ENCODE measurements at places on chromosomes 12 and 14.

GRCh38 chr12:32116897-32117296 lies 10.2 kb downstream of the BICD1 start:
- no peak for DNase-seq

DNA sequence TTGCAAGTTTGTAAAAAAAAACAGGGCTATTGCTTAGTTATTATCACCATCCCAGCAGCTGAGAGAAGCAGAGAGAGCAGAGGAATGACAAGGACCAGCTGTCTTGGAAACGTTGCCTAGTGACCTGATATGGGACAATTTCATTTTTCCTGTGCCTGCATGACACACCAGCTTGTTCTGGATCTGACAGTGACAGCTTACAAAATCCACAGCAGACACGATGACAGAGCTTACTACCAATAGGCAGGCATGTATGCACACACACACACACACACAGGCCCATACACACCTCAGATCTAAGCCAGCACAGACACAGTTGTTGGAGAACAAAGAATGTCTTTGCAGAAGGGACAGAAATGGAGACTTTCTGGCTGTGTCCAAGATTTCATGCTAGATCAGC lies 25.4 kb downstream of the HSPB8 start:
- DNase-seq: no peak

DNA sequence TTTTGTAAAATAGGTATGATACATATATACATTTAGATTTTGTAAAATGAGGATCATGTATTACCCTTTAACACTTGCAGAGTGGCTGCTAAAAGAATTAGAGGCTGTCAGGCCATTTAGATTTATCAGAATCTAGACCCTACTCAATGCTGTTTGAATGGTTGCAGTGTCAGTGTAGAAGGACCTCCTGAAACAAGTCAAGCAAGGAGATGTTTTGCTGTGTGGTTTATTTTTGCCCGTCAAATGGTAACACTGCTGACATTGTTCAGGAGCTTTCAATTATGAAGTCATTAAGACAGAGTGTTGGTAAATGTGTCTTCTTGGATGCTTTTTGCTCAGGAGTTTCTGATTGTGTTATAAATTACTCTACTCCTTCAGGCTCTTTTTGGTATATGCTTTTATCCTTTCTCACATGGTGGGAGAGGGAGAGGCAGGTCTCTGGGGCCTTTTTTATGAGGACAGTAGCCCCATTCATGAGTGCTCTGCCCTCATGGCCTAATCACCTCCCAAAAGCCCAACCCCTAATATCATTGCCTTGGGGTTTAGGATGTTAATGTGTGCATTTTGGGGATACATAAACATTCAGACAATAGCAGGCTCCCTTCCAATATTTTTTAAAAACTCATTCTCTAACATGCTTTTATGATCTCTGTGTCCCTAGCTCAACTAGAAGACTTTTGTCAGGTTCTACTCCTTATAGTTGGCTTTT lies 16.5 kb downstream of the EID3 start:
- no peak for DNase-seq

GRCh38 chr14:99589031-99589441 lies 15.0 kb downstream of the CCDC85C start:
- DNase-seq: no peak

DNA sequence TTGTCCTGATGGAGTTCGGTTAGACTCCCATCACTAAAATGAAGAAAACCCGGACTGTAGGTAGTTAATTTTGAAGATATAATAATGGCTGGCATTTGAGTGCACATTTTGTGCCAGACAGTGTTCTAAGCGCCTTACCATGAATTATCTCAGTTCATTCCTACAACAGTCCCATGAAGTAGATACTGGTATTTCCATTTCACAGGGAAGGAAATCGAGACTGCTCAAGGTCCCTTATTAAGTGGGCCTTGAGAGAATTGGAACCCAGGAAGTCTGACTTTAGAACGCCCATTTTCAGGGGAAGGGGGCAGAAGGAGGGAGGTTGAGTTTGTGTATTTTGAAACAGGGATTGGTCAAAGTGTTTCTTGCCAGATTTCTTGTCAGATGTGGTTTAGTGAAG lies 855 bp downstream of the MNAT1 start:
- no peak for DNase-seq

- DNase-seq: peak; percentile 50
These were observed 4.2 kb downstream of the PLEKHG3 start for GRCh38 chr14:64708148-64709004.

- DNase-seq: no peak
These were observed 287.6 kb downstream of the CEP128 start for GRCh38 chr14:80653956-80654355.

GRCh38 chr12:6825398-6826124 lies 2.6 kb upstream of the P3H3 start:
- DNase-seq: peak; percentile 69

- no peak for DNase-seq
These were observed 11.0 kb upstream of the IRF2BPL start for GRCh38 chr14:77039285-77040058.

DNA sequence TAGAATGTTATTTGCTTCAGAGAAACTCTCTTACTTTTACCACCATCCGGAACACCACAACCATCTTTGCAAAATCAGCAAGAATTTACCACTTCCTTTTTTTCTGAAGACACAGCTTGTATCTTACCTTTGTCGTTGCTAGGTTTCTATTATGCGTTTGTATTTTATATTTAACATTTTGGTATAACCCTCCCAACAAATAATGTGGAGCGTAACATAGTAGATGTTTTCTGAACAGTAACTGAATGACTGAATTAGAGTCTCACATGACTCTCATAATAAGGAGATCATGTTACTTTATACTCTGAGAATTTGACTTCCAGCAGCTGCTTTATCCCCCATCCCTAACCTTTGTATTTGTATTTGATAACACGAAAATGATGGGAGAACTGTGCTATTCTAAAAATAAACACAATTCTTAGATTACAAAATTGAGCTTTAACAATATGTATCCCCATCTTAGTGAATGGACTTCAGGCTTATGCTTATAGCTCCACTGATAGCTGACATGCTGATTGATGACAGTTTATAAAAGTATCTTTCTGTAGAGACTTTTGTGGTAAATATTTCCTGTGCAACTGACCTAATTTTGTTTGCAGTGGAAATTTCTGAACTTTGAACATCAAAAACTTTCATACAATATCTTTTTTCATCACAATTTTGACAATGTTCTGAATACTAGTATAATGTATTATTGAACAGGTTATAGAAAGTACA lies 7.9 kb upstream of the KLRB1 start:
- DNase-seq: peak; percentile 79

GRCh38 chr12:57031138-57031725 lies 14.9 kb upstream of the TAC3 start:
- peak; percentile 10 for DNase-seq
